RKO (cell line): ENCODE measurements at places on chromosomes 16 and 17.

- DNase-seq: no peak
Observed at GRCh38 chr16:11029948-11030347, 85.6 kb downstream of the CLEC16A start.

- DNase-seq: no peak
Observed at GRCh38 chr16:3650631-3651265, 3.7 kb upstream of the DNASE1 start.

- DNase-seq: peak; percentile 83
Observed at GRCh38 chr16:2003827-2004641, 5.6 kb downstream of the ZNF598 start.

DNA sequence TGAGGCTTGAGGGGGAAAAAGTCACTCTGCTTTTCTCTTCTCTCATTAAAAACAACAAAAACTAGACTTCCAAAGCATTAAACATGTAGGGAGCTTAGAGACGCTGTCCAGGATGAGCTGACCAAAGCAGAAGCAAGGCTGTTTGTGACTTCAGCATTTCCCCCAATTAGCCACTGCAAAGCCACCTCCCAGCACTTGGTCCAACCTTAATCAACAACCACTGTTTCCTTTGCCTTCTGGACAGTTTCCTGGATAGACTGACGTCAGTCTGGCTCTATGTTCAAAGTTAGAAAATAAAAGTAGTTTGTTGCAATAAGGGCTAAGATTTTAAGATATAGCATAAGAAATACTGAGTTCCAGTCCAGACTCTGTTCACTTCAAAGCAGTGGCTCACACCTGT lies 3.1 kb downstream of the TMEM231 start:
- DNase-seq: no peak

DNA sequence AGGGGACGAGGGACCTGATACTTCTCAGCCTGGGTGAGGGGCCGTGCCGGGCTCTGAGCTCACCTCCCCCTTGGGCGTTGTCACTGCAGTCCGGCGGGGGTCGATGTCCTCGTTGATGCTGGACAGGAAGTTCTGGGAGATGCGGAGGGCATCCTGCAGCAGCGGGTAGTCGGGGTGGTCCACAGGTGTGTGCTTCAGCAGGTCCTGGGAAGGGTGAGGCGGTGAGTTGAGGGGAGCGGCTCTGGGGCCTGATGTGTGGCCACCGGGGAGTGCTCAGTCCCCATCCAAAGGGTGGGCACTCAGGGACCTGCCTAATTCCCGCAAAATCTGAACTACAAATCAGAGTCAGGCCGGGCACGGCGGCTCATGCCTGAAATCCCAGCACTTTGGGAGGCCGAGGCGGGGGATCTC lies 75.6 kb downstream of the TIMM22 start:
- no peak for DNase-seq

DNA sequence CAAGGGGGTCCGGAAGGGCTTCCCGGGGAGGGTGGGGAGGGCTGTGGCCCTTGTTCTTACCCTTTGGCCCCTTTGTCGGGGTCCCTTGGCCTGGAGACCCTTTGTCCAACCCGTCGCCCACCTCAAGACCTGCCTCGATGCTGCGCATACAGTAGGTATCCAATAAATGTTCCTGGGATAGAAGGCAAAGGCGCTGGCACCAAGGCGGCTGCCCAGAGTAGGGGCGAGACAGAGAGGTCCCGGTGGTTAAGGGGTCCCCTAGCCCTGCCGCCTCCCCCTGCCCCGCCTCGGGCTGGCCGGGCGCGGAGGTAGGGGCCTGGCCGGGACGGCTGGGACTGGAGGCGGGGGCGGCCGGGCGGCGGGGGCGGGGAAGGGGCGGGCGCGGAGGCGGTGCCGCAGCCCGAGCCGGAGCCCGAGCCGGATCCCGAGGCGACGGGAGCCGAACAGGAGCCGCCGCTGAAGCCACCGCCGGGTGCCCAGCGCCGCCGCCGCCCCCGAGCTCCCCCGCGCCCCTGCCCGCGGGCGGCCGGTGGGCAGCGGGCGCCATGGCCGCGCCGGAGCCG lies at the start of gene NHERF2:
NHERF2 (plus strand) TSS at position 442 of the 563 bp plus-strand sequence; CDS start at position 546, 104 bp downstream.
- no peak for DNase-seq

DNA sequence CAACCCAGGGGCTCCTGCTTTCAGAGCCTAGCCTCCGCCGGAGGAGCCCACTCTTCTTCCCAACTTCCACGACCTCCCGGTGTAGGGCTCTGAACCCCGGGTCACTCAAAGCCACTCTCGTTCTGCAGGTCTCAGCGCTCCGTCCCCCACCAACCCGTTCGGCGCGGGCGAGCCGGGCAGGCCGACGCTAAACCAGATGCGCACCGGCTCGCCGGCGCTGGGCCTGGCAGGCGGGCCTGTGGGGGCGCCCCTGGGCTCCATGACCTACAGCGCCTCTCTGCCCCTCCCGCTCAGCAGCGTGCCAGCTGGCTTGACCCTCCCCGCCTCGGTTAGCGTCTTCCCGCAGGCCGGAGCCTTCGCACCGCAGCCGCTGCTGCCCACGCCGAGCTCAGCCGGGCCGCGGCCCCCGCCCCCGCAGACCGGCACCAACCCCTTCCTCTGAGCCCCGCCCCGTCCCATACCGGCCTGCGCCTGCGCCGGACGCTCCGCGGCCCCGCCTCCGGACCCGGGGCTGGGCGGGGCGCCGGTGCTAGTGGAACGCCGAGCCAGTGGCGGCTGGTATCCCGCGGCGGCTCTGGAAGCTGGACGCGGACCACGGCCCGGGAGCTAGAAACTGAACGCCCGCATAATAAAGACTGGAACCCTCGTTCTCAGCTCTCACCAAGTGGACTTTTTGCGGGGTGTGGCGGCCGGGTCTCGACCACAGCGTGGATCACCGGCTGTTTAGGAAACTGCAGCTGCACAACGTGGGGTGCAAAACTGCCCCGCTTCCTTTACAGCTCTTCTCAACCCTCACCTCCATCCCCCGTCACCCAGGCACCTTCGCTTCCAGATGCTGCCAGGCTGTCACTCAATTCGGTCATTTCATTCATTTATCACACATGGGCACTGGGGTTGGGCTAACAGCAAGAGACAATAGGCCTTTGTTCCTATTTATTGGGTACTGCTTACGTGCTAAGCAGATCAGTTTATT lies 5.0 kb upstream of the SPATA20 start:
- DNase-seq: peak; percentile 83

GRCh38 chr16:76389126-76389525 lies 111.9 kb downstream of the CNTNAP4 start:
- DNase-seq: peak; percentile 68

DNA sequence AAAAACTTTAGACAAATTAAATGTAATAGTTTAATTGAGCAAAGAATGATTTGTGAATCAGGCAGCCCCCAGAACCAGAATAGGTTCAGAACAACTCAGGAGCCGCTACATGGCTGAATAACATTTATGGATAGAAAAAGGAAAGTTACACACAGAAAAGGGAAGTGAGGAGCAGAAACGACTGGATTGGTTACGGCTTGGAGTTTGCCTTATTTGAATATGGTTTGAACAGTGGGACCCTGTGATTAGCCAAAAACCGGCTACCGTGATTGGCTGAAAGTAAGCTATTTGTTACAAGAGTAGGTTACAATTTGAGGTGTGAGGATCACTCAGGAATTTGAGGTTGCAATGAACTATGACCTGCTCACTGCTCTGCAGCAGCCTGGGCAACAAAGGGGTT lies 1139.8 kb downstream of the CDH11 start:
- no peak for DNase-seq

GRCh38 chr16:50165473-50165872 lies 12.4 kb downstream of the TENT4B start:
- DNase-seq: no peak

GRCh38 chr16:54107583-54108202 lies 178.9 kb downstream of the IRX3 start:
- no peak for DNase-seq

- DNase-seq: no peak
Observed at GRCh38 chr16:62077998-62078397, 41.8 kb upstream of the CDH8 start.

DNA sequence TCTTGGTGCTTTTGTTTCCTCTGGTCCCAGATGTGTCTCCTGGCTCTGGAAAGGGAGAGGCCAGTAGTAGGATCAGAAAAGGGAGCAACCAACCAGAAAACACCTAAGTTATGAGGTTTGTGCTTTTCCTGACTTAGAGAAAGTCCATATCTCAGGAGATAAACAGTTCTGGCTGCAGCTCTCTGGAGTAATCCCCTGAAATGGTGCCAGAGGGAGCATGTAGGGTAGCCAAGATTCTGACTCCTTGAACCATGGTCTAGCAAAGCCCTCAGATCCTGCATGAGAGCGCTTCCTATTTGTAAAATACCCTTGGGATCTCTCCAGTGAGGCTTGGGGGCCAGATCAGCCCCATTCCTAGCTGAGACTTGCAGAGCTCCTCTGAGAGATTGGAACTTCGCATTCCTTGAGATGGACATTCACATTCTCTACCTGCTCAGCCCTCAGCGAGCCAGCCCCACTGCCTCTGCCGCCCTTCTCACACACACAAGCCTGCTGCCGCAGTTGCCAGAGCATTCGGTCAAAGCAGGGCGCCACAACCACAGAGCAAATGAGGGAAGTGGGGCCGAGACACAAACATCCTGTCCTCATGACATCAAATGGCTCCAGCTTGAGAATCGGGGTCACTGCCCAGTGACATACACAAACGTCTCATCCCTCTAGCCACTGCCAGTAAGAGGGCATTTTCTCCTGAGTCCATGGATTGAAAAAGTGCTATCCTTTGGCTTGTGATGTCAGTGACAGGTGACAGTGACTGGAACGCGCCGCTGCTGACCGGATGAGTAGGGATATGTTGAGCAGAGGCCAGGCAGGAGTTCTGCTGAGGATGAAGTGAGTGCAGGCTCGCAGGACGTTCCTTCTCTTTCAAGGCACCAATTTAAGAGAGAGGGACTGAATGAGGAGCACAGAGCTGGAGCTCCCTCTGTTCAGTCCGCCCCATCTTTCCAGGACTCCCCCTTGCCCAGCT lies 5.0 kb downstream of the ABHD15 start:
- no peak for DNase-seq

GRCh38 chr16:22628994-22629393 lies 118.3 kb downstream of the NPIPB5 start:
- no peak for DNase-seq

GRCh38 chr16:67969254-67970039 lies 1.0 kb upstream of the SLC12A4 start:
- DNase-seq: no peak

- DNase-seq: no peak
Observed at GRCh38 chr16:88477631-88478519, 24.8 kb downstream of the ZFPM1 start.

GRCh38 chr17:6559753-6560215 lies 3.4 kb upstream of the PITPNM3 start:
- DNase-seq: no peak

- no peak for DNase-seq
Observed at GRCh38 chr17:57758654-57759053, 13.6 kb upstream of the CCDC182 start.

DNA sequence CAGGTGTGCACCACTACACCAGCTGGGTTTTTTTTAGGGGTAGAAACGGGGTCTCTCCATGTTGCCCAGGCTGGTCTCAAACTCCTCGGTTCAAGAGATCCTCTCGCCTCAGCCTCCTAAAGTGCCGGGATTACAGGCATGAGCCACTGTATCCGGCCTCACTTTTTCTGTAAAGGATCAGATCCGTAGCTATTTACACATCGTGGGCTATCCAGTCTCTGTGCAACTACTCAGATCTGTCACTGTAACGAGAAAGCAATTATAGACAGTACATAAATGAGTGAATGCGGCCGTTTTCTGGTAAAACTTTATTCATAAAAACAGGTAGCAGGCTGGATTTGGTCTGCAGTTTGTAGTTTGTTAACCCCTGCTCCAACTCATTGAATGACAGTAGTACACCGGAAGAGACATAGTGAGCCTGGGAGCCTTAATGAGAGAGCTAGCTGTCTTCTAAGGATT lies 44.5 kb downstream of the VMP1 start:
- no peak for DNase-seq

DNA sequence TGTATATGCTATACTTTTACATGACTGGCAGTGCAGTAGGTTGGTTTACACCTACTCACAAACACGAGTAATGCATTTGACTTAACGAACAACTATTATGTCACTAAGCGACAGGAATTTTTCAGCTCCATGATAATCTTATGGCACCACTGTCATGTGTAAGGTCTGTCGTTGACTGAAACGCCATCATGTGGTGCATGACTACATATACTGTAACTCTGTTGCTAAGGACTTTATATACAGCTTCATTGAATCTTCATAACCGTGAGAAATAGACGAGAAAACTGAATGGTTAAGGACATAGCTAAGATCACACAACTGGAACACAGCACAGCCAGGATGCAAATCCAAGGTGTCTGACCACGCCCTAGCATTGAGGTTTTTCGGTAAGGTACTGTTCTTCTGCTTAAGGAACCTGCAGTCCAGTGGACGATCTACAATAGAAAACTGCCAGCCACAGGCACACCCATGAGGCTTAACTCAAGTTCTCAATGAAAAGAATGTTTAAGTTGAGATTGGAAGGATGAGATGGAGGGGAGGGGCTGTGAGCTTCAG lies 3.3 kb downstream of the CFAP20 start:
- DNase-seq: peak; percentile 62

GRCh38 chr17:33272438-33272837 lies 20.7 kb downstream of the ASIC2 start:
- DNase-seq: no peak

GRCh38 chr16:80045861-80046260 lies 445.3 kb upstream of the MAF start:
- no peak for DNase-seq

GRCh38 chr17:49647256-49647585 lies 30.7 kb downstream of the SPOP start:
- no peak for DNase-seq

GRCh38 chr16:48386559-48387312 lies 1.5 kb upstream of the SIAH1 start:
- no peak for DNase-seq

GRCh38 chr17:6355196-6355595 lies 79.7 kb downstream of the AIPL1 start:
- DNase-seq: no peak

DNA sequence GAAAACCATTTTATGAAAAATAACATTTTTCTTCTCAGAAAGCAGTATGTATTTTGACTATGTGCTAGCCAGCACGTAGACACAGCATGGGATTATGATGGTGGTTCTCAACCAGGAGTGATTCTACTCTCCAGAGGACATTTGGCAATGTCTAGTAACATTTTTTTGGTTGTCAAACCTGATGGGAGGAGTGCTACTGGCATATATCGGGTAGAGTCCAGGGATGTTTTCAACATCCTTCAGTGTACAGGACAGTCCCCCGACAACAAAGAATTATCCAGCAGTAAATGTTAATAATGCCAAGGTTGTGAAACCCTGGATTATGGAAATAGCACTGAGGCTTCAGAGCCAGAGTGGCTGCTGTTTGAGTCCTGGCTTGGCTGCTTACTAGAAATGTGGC lies 27.7 kb downstream of the AP2B1 start:
- DNase-seq: no peak

- DNase-seq: no peak
Observed at GRCh38 chr17:83154311-83155127, 75.1 kb downstream of the METRNL start.

- DNase-seq: no peak
Observed at GRCh38 chr16:89359264-89360147, 130.9 kb downstream of the ANKRD11 start.
